A549 treated with Mapracorat at 1 μM for 4 hours (cell line): ENCODE measurements at places on chromosomes 3 and 15. TPM values are rescaled to one million over a fixed set of nuclear protein-coding genes. Genes with fewer than 3 reads are reported as not detected.

The PPP1R2 gene
- 17.4 to 22.4 TPM (median 18.5 TPM) in 5 replicates for total RNA-seq

The CGNL1 gene
- total RNA-seq = 0.68 to 0.85 TPM (median 0.77 TPM) in 5 replicates

The PRR20G gene
- 0.97 to 1.6 TPM (median 1.3 TPM) in 5 replicates for total RNA-seq

The LMOD3 gene
- total RNA-seq = not detected in 5 replicates

The CLDN1 gene
- 17.0 to 22.6 TPM (median 19.0 TPM) in 5 replicates for total RNA-seq

The OR5K2 gene
- not detected in 5 replicates for total RNA-seq

The PIK3CB gene
- 13.9 to 18.1 TPM (median 17.3 TPM) in 5 replicates for total RNA-seq

The RHOV gene
- total RNA-seq = 4.2 to 5.8 TPM (median 4.8 TPM) in 5 replicates

The BNC1 gene
- total RNA-seq = 0.72 to 0.95 TPM (median 0.76 TPM) in 5 replicates

The DHFR2 gene
- total RNA-seq = 2.4 to 3.6 TPM (median 3.2 TPM) in 5 replicates

The RAB11A gene
- 246 to 338 TPM (median 291 TPM) in 5 replicates for total RNA-seq
